Cardiac muscle cell (in vitro differentiated cells and primary cell): ENCODE measurements at places on chromosomes 1 and 21. TPM values are rescaled to one million over a fixed set of nuclear protein-coding genes. Genes with fewer than 3 reads are reported as not detected.

DNA sequence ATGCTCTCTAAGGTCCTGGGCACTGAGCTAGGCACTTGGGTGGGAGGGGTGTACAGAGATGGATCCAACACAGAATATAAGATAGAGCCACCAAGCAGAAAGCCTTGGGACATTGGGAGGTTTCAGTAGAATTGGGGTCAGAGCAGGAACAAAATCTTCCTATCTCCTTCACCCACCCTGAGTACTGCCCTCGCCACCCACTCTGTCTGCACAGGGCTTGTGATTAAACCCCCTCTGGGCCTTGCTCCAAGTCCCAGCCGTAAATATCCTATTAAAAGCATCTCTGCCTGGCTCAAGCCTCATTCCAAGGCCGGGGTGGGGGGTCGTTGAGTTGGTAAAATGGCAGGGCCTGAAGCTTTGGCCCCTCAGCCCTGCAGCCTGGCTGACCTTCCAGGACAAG is 166.7 kb downstream of the GRIK3 start:
- DNase-seq: no peak

DNA sequence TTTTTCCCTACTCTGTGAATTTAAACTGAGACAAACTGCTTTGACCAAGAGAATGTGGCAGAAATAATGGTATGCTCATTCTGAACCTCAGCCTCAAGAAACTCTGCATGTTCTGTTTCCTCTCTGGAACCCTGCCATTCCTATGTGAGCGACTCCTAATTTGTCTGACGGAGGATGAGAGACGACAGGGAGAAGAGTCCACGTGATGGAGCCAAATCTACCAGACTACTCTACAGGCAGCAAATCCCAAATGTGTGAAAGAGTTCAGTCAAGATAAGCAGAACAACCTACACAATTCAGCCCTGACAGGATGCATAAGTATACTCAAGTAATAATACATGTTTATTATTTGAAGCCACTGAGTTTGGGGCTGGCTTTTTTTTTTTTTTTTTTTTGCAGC is 153.5 kb downstream of the DPYD start:
- DNase-seq: peak; percentile 33

DNA sequence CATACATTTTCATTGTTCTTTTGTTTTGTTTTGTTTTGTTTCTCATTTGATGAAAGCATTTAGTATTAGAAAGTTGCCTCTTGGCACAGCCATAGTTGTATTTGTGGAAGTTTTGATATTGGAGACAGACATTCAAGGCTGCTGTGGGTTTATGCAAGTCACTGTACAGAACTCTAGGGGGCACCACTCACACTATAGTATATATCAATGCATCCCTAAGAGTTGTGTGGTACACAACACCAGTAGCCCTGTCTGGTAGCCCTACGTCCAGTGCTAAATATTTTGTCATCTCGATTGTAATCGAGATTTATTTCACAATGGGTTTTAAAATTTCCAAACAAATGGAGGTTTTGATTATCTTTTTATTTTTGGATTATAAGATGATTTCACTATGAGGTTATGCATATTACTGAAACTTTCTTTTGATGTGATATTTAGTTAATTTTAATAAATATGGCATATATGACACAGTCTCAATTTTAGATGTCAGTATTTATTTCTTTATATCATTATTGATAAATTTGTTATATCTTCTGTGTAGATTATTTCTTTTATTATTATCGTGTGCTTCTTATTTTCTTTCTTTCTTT is 112.2 kb downstream of the NR5A2 start:
- peak; percentile 53 for DNase-seq

- no peak for DNase-seq
These were observed 23.3 kb downstream of the ABCB10 start for GRCh38 chr1:229535230-229535629.

DNA sequence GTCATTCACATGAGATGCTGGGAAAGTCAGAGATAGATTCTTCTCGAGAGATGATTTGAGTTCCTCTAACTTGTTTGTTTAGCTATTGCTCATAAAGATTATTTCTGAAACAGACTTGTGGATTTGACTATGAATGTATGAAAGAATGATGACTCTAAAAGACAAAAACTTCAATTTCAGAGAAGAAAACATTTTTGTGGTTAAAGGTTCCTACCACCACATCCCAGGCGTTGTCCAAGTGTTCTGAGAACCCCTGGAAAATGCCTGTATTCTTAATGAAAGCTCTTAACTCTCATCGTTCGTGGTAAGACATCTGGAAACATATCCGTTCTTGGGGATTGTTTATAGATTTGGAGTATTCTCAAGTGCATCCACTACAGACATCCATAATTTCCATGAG is 228.7 kb downstream of the BARHL2 start:
- no peak for DNase-seq

DNA sequence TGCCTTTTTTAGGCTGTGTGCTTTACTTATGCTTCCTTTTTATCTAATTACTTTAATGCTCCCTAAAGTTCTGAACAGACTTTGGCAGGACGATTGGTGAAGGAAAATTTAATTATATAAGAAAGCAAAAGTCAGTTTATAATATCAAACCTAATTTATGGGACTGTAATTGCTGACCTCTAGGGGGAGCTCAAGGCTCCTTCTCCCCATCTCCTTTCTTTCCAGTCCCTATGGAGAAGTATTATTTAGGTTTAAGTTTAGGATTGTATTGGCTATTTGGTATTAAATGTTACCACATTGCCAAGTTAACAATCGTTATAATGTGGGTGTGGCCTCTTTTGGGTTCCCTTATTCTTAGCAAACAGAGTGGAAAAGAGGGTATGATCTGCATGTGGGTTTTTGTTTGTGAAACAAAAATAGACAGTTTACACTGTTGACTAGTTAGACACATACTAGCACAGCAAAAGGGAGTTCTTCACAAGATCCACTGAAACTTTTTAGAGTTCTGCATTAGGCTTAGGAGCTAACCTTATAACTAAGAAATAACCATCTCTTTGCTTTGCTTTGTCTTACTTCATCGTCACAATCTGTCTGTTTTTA is 48.2 kb upstream of the TNFSF4 start:
- peak; percentile 69 for DNase-seq

The SPATA46 gene
- not detected in 2 replicates for polyA plus RNA-seq

DNA sequence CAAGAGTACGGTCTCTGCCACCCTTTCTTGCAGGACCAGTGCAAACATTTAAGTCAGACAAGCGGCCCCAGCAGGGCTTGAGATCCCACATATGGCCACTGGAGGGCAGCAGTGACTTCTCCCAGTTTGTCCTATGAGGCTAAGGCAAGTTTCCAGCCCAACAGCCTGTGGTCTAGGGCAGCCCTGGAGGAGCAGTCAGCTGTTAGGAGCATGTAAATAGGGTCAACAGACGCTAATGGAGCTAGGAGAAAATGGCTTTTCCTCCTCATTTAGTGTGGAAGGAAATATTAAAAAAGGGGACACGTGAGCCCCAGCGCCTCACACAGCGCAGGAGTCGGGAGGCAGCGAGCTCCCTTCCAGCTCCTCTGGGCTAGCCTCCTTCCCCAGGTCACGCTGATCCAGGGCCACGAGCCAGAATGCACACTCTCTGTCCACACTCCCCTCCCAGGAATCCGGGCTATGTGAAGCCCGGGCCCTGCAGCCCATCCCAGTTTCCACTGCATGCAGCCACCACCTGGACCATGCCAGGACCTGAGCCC is 95.6 kb downstream of the LAMC2 start:
- peak; percentile 98 for DNase-seq

GRCh38 chr1:72845981-72846380 is 563.6 kb upstream of the NEGR1 start:
- DNase-seq: no peak

The TSPEAR gene
- polyA plus RNA-seq: 3.4 and 5.3 TPM in 2 replicates

- DNase-seq: no peak
These were observed 46.3 kb upstream of the ADGRL2 start for GRCh38 chr1:81754424-81754823.

The KLF17 gene
- polyA plus RNA-seq: not detected in 2 replicates

- DNase-seq: no peak
These were observed 11.5 kb downstream of the COP1 start for GRCh38 chr1:176195547-176195946.

The PCP4 gene
- 2.5 and 3.0 TPM in 2 replicates for polyA plus RNA-seq

The CD244 gene
- 0.11 TPM in 1 of 2 replicates, not detected in the other for polyA plus RNA-seq

- DNase-seq: no peak
These were observed 3.5 kb upstream of the TMCO2 start for GRCh38 chr1:40244138-40244744.

The ANKRD13C gene
- polyA plus RNA-seq: 18.2 and 18.8 TPM in 2 replicates

The ABCA4 gene
- 0.15 TPM in 1 of 2 replicates, not detected in the other for polyA plus RNA-seq

GRCh38 chr1:43585557-43585956 is 54.9 kb downstream of the PTPRF start:
- DNase-seq: no peak

- no peak for DNase-seq
These were observed 49.6 kb downstream of the PLA2G4A start for GRCh38 chr1:186878356-186878755.

- DNase-seq: no peak
These were observed 455.6 kb upstream of the ADGRL2 start for GRCh38 chr1:81345110-81345509.

The LCE2B gene
- not detected in 2 replicates for polyA plus RNA-seq

The HNRNPCL2 gene
- polyA plus RNA-seq: not detected in 2 replicates

DNA sequence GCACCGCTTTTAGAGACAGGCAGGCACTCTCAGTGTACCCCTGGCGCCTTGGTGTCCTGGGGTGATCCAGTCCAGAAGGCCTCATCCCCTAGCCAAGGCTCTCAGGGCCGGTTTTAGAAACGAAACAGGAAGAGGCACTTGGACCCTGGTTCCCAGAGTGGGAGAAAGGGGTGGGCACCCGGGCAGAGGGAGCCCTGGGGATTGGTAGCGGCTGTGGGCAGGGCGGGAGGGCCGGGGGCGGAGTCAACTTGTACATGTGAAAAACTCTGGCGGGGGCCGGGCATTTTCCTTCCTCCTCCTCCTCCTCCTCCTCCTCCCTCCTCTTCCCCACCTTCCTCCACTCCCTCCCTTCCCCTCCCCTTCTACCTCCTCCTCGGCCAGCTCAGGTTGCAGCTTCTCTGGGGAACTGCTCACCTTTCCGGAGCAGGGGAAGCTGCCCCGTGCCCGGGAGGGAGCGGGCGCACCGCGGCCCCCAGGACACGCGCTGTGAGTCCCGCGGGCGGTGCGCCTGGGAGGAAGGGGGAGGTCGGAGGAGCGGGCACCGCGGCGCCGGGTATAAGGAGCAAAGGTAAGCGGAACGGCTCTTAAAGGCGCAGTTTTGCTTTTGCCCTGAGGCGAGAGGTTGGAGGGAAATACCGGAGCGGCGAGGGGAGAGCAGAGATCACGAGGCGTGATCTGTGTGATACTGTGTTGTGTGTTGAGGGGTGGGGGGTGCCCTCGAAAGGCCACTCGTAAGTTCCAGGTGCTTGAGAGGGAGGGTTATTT is at the start of gene CDK18:
Gene CDK18 (plus strand): TSS at position 359 of the 765 bp plus-strand sequence. CDS start 18,499 bp downstream, outside the sequence.
- DNase-seq: peak; percentile 90

DNA sequence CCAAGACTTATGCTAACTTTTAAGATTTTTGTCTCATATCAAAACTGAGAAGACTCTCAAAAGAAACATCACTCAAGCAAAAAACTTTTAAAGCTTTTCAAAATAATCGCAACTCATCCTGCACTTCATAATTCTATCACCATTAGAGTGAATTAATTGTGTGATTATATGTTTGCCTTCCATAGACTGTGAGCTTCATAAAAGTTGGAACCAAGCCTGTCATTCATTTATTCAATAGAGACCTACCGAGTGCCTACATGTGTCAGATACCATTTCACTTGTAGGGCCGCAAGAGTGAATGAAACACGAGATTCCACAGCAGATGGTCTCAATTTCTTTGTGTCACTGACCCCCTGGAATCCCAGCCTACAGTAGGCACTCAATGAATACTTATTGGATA is 106.4 kb downstream of the RHOU start:
- DNase-seq: no peak

DNA sequence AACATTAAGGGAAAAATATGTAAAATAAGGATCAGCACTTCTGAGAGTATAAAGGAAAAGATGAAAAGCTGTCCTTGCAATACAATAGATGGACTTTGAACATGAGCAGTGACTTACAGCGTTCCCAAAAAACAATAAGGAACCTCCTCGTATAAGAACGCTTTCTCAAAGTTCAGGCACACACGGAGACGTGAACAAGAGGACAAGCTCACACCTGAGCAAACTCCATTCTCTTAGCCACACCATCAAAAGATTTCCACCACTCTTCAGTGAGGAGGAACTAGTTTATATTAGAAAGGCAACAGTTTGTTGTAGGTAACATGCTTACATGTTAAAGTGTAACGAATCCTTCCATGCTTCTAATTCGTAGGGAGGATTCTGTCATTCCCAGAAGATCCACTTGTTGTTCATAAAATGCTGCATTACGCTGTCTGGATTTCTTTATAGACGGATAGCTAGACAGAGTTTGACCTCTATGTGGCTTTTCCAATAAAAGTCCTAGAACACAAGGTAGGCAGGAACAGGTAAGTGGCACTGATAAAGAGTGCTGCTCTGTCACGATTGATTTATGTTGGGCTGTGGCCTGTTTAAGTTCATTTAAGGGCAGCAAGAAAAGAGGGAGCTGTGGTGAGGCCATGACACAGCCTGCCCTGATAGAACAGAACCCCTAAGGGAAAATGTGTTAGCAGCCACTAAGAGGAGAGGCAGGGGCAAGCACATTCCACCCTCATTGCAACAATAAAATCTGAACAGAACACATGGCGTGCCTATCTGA is 37.0 kb upstream of the ATP1A1 start:
- DNase-seq: no peak

GRCh38 chr1:177934927-177935326 is 34.9 kb downstream of the SEC16B start:
- DNase-seq: no peak

DNA sequence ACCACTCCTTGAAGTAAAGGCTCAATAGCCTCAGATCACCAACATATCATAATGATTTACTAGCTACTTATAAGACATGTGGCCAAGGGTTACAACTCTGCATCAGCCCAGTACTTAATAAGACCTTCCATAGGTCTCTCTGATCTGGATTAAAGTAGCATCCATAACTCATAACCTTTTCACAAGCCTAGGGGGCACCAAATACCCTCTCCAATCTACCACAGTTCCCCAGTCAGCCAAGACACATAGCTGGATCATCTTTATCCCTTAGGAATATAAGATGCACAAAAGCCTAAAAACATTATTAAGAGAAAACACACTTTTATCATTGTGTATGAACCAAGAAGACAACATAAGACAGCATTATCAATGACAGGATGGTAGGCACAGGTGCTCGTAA is 22.1 kb downstream of the SSX2IP start:
- peak; percentile 47 for DNase-seq

DNA sequence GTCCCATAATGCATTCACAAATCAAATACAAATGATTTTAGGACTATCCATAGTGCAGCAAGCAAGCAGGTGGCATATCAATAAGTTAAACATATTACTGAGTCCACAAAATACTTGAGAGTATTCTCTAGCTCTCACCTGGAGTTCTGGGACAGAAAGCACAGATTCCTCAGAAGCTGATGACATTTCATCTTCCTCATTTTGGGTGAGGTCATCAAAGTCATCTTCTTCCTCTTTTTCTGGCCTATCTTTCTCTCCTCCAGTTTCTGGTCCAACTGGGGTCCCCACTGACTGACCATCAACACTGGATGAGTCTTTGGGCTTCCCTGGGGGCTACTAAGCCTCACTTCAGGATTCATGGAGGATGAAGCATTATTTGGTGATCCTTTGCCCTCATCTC is 38.9 kb downstream of the YY1AP1 start:
- no peak for DNase-seq
